ENCODE measurements at places on chromosomes 12 and 14.

DNA sequence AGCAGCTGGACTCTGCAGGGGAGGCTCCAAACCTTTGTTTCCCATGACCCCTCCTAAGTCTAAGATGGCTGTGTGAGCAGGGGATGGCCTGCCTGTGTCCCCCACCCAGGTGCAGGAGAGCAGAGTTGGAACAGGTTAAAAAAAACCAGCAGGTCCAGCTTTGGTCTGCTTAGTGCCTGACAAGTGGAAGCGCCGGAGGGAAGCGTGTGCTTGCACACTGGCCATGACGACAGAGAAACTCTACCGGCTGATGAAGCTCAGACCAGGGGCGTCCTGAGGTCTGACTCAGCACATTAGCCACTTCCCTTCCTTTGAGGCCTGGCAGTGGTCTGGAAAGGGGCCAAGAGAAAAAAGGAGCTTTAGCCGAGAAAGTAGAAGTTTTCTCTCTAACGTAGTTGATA is 280.1 kb downstream of the VRK1 start:
- DNase-seq = no peak

DNA sequence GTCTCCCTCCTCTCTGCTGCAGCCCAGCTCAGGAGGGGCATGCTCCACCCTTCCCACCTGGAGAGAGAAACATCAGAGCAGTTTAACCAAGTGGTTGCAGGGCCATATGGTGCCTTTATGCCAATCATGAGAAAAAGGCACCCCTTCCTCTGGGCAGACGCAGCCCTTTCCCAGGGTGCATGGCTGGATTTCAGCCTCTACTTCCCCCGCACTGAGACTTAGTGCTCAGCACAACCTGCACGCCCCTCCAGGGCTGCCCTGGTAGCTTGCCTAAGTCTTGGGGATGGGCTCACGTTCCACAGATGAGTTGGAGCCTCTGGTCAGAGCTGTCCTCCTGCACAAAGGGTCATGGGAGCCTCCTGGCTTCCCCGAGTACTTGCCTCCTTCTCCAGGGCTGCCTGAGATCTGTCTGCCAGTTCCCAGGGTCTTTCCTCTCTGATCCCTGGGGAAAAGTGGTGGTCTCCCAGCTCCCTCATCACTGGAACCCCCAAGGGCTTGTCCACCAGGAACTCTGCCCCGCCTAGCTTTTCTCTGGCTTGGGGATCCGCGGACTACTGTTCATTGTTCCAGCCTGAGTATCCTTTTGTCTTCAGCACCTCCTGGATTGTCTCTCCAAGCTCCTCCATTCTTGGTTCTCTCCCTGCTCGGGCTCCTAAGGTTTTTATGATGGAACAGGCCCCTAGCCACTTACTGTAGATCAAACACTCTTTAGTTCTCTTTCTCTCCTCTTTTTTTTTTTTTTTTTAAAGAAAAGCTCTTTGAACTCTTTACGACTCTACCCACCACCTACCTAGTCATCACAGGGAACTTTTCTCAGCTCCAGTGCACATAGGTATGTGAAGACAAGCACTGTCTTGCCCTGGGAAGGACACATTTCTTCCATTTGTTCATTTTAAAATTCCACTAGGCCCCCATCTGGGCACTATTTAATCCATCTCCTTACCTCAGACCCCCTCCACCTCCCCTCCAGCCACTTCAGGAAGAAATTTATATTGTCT is 6.1 kb upstream of the KRT74 start:
- no peak for DNase-seq

GRCh38 chr14:68607081-68607866 is 185.6 kb downstream of the ZFP36L1 start:
- no peak for DNase-seq

DNA sequence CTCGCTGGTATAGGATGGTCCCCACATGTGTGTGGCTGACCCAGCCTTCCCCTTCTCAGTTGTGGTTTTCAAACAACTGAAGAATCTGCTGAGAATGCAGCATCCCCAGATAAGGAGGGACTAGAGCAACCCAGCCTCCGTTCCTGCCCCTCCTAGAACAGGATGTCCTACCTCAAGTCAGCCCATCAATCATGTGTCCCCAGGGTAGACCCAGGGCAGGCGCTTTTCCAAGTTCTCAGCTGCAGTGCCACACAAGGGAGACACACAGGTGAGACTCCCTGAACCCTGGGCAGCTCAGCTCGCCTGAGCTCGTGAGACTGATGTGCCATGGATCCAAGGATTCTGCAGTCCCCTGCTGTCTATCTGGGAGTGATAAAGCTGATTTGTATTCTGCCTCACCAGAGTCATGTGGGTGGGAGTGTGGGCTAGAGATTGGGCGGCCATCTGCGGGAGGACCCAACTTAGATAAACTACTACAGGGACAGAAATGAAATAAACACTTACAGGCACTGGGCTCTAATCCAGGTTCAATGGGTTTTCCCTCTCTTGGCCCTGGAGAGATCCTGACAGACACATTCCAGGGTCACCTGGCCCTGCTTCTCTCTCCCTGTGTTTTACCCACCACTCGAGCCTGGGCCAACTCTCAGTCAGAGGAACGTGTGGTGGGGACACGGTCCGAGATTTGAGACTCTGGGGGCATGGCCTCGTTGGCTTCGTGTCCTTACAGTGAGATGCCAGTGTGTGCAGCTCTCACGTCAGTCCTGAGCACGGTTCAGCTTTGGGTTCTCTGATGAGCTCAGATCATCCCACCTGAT is 303.5 kb upstream of the SFSWAP start:
- DNase-seq = no peak

DNA sequence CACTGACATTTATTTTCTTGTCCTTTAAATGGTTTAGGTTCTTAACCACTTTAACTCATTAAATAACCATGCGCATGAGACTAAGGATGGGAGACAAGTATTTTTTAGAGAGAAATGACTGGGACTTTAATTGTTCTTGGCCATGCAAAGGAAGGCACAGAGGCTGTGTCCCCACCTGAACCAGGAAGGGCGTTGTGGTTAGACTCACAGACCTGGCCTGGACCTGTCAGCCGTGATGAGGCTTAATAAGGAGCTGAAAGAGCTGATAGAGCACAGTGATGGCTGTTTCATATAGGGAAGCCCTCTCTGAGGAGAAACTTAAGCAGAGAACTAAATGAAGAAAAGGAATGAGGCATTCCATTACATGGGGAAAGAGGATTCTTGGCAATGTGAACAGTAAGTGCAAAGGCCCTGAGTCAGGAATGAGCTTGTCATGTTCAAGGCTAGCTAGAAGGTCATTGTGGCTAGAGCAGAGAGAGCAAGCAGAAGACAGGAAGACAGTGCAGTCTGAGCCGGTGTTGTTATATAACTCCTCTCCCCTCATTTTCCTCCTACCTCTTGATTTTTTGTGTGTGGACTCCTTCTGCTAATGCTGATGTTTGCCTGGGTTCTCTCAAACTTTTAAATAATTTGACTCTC is 74.4 kb upstream of the ANO4 start:
- DNase-seq = no peak

- DNase-seq = no peak
These were observed 206.4 kb upstream of the GRIP1 start for GRCh38 chr12:66885115-66885875.

GRCh38 chr12:96824838-96825236 is 82.2 kb upstream of the NEDD1 start:
- no peak for DNase-seq

DNA sequence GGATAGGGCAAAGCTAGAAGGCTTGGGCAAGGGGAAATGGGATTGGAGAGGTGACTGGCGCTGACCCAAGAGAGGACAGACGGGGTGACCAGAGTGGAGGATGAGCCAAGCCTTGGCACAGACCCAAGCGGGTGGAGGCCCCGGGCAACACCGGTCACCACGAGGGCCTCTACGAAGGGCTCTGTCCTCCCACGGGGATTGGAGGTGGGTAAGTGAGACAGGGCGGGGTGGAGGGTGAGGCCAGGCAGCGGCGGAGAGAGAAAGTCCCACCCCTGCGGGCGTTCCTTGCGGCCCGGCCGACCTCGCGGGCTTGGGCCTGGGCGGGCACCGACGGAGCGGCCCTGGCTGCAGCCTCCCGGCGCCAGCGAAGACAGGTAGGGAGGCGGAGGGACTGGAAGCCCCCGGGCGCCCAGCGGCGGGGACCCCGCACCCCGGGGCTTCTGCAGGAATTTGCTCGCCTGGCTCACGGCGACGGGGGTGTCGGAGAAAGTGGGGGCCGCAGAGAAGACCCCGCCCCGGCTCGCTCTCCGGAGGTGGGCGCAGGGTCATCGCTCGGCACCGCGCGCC is at the start of gene PAPLN:
Gene PAPLN (plus strand): TSS at position 288 of the 567 bp plus-strand sequence. CDS start 2,273 bp downstream, outside the sequence.
- no peak for DNase-seq

- no peak for DNase-seq
These were observed 26.0 kb upstream of the RXYLT1 start for GRCh38 chr12:63753743-63754142.

GRCh38 chr12:31570880-31571279 is 20.1 kb downstream of the DENND5B start:
- DNase-seq = no peak

DNA sequence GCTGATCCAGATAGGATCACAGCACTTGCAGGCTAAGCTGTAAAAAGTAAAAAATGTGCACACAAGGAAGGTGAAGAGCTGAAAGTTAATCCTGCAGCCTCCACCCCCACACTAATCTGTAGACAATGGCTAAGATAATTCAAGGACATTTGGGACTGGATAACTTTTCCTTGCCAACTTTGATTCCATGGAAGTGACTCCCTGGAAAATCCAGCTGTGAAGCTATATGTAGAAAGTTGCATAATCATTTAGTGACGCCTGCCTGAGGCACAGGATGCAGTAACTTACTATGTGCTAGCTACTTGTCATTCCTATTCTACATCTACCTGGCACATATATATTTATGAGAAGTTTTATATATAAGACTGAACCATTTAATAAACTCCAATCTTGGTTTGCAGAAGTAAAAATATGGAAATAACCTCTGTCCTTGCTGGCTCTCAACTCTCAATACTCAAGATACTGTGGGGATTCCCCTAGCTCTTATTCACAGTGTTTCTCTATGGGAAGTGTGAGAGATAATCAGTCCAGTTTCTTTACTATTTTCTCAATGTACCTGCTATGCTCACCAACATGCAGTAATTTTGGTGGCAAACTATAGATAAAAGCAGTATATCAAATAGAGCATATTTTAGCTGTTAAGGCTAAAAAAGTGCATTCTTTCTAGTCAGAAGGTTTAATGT is 14.8 kb downstream of the LDHB start:
- DNase-seq = no peak

DNA sequence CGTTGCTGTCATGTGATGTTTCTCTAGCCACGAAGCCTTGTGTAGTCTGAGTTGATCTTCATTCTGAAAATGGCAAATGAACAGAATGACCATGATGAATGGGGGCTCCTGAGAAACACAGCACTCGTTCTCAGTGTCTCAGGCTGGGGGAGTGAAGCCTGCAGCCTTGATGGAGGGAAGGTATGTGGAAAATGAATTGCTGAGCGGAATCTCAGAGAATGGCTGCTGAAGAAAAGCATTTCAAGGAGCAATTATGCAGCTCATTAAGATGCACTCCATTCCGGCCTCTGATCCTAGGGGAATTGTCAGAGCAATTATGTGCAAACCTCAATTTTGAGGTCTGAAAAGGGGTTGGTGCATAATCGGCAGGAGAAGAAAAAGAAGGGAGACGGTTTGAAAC is 167.1 kb downstream of the CHST11 start:
- no peak for DNase-seq

DNA sequence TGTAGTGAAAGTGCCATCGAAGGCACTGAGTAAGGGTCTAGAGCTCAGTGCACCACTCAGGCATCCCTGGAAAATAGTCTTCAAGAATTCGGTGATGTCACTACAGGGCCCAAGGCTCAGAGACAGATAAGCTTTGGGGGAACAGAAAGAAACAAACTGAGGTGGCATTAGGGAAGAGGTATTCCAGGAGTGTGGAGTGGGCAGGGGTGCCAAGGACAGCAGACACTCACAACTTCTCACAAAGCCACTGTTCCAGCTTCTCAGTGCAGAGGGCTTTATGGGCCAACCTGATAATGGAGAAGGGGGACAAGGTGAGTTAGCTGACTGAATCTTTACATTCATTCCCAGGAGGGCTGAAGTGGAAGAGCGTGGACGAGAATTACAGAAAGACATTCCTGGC is 2.1 kb downstream of the LALBA start:
- no peak for DNase-seq

DNA sequence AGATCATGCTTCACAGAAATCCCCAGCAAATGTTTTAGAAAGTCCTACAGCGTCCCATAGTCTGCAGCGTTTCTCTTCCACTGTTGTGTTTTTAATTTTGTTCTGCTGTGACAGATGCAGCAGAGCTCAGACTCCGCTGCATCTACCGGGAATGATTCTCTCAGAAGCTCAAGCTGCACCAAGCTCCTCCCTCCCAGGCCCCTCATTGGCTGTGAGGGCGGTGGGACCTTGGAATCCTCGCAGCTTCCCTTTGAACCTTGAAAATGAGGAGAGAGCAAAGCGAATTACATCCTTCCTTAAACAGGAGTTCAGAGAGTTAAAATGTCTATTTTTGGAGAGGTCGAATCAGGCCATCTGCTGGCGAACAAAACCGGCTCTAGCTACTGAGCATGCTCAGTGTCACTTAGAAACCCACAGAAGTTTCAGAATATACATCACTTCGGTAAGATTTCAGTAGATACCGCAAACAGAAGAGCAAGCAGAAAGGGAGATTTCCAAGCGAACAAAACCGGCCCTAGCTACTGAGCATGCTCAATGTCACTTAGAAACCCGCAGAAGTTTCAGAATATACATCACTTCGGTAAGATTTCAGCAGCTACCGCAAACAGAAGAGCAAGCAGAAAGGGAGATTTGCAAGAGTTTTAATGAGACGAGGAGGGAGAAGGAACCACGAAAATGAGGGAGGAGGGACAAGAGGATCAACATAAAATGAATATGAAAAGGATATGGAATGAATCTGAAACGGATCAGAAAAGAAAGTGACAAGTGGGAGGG is at the start of gene ABCD2:
Gene ABCD2 (minus strand): TSS at position 144 of the 774 bp plus-strand sequence. CDS start 188 bp downstream, outside the sequence.
- peak; percentile 62 for DNase-seq

DNA sequence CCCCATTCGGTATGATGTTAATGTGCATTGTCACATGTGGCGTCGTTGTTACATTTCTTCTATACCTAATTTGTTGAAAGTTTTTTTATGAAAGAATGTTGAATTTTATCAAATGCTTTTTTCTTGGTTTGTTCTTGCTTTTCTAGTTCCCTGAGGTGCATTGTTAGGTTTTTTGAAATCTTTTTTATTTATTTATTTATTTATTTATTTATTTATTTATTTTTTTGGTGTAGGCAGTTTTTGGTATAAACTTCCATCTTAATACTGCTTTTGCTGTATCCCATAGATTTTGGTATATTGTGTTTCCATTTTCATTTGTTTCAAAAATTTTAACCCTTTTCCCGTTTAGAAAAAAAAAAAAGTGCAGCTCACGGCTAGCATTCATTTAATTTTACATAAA is 121.1 kb upstream of the HMGA2 start:
- no peak for DNase-seq

- DNase-seq = no peak
These were observed 71.7 kb downstream of the SCN8A start for GRCh38 chr12:51662728-51663154.

GRCh38 chr12:129190827-129191226 is 337.5 kb downstream of the GLT1D1 start:
- DNase-seq = no peak
